Upper lobe of right lung (tissue), 1 donor: ENCODE measurements at places on chromosomes 4 and X.

GRCh38 chr4:48290146-48290772, 20.6 kb upstream of the TEC start:
- no peak for DNase-seq

DNA sequence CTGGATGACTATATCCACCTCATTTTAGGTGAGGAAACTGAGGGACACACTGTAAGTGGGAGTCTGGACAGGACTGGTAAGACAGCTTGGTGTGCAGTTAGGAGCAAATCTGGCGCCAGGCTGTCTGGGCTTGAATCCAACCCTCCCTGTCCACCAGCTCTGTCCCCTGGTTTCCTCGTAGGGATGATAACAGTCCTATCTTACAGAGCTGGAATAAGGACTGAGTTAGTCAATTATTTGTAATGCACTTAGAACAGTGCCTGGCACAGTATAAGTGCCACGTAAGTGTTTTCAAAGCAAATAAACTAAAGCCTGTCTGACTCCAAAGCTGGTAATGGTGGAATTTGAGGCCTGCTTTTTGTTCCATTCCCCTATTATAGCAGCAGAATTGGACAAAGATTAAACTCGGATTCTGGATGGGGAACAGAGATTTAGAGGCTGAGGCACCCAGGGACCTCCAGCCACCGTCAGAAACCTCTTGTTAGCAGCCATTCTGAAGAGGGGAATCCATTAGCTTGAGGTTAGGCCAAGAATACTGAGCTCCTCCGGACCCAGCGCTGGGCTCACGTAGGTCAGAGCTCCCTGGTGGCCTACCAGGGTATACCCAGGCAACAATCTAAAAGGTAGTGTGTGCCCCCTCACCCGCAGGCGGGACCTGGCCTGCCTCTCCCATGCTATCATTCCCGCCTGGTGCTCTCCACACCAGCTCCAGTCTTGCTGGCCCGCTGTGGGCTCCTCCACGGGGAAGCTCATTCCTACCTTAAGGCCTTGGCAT, 102.1 kb downstream of the UCHL1 start:
- DNase-seq: peak; percentile 77

- no peak for DNase-seq
Observed at GRCh38 chr4:27081675-27082586, 221.3 kb downstream of the STIM2 start.

GRCh38 chr4:100953616-100954015, 393.7 kb downstream of the PPP3CA start:
- no peak for DNase-seq

- no peak for DNase-seq
Observed at GRCh38 chr4:72902354-72902753, 167.2 kb downstream of the COX18 start.

DNA sequence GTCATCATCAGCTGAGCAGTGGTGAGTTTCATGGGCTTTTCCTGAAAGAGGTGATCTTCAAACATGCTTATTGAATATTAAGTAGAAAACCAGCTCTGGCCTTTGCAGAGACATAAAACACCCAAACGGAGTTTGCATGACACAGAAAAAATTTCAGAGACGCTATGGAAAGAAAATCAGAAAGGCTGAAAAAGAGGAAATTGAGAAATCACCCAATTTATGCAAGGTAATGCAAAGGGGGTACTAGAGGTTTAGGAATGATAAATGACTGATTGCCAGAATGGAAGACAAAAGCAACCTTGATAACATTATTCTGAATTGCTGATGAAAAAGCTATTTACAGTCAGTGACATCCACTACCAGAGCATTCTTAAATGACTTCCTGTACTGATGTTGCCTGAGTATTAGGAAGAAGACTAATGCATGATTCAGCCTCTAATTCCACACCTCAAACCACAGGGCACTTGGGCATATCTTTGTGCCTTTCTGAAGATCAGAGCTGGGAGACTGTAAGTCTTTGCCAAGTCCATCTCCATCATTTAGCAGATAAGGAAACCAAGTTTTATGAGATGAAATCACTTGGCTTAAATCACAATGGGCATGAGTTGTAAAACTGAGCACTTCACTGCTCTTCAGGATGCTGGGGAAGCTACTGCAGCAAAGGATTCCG, 565.7 kb downstream of the PPARGC1A start:
- DNase-seq: no peak

GRCh38 chr4:106264331-106264728, 51.7 kb downstream of the TBCK start:
- DNase-seq: no peak

DNA sequence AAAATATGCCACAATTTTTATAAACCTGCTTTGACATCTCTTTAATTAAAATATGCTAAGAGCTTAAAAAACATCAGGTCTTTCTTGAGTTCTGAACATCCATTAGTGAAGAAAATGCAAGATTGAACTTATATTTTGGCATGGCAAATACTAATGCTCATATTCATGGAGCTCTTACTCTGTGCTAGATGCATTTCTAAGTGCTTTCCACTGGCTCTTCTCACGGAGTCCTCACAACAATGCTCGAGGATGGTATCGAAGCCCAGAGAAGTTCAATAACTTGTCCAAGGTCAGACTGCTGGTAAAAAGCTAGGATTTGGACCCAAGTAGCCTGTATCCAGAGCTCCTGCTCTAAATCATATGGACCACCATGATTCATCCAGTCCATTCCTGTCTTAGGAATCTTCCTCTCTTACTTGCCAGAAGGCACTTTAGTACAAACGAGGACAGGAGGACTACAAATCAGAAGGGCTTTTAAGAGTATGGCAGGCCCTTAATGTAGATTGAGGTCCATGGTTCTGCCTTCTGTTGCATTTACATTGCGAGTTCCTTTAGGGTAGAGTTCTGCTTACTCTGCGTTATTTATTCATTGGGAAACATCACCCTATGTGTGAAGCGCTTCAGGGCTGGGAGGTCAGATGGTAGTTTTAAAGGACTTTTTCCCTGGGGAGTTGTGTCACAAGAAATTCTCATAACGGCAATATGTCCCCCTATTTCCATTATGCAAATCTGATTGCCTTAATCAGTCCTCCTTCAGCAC, 199.2 kb downstream of the RASL11B start:
- no peak for DNase-seq

DNA sequence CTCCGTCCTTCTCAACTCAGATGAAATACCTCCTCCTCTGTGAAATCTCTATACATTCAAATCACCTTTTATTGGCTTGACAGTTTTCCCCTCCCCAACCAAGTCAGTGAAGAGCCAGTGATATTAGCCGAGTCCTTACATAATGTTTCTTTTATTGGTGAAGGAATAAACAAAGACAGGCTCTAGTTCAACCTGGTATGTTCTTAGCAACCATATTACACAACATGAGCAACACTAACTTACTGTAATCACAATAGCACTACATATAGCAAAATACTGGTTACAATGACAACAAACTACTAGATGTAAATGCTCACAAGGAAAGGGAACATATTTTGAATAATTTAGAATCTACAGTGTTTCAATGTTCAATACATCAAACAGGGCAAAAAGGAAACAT, 19.9 kb downstream of the DHX15 start:
- no peak for DNase-seq

DNA sequence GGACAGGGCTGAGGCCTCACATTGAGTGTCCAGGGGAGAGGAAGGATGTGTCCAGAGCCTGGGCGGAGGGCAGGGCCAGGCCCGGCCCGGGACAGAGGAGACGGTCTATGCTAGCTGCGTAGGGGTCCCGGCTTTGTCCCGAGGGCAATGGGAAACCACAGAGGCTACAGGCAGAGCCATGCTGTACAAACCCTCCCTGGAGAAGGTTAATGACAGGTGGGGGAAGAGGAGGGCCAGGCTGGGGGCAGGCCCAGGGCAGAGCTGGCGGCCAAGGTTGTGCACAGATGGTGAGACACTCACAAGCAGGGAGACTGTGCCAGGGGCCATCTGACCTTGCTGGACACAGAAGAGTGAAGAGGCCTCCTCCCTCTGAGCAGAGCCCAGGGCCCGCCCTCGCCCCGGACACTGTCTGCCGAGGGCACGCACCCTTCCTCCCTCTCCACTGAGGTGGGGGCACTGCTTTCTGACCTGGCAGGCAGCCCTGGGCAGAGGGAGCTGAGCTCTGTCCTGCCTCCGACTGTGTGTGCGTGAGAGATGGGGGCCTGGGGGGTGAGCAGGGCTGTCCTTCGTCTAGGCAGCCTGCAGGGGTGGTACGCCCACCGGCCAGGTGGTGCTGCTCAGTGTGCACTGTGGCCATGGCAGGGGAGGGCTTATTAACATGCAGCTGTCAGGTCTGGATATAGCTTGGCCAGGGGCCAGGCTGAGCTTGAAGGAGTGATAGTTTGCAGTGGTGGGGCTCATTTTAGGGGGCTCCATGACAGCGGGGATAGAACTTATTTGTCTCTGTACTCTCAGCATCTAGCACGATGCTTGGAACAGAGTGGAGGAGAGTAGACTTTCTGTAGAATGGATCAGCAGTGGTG, 75.7 kb upstream of the LRPAP1 start:
- no peak for DNase-seq

- DNase-seq: no peak
Observed at GRCh38 chrX:71652405-71652804, 14.9 kb upstream of the LOC101059915 start.
